Cardiac ventricle fibroblast (primary cell): ENCODE measurements at places on chromosomes 13 and 19. TPM values are rescaled to one million over a fixed set of nuclear protein-coding genes. Genes with fewer than 3 reads are reported as not detected.

The FREM2 gene
- total RNA-seq = not detected in 2 replicates

The CALR3 gene
- not detected in 2 replicates for total RNA-seq

The GZMM gene
- total RNA-seq = not detected in 2 replicates

The TUBA3C gene
- total RNA-seq = not detected in 2 replicates

The PRTN3 gene
- not detected in 2 replicates for total RNA-seq

The TICAM1 gene
- total RNA-seq = 2.7 and 5.4 TPM in 2 replicates

The ZNF416 gene
- total RNA-seq = 2.5 and 2.6 TPM in 2 replicates

The NXNL1 gene
- not detected in 2 replicates for total RNA-seq

The STK24 gene
- 30.7 and 36.5 TPM in 2 replicates for total RNA-seq

The CEACAM21 gene
- total RNA-seq = not detected in 2 replicates

The NKPD1 gene
- not detected in 2 replicates for total RNA-seq

The SIGLEC11 gene
- total RNA-seq = not detected in 2 replicates

The SLC7A9 gene
- total RNA-seq = not detected in 2 replicates

The AMH gene
- 0.31 and 0.39 TPM in 2 replicates for total RNA-seq

The MCEMP1 gene
- total RNA-seq = not detected in 2 replicates

The NCR1 gene
- total RNA-seq = not detected in 2 replicates

The PLK5 gene
- total RNA-seq = not detected in 2 replicates

The CBARP gene
- 1.4 and 2.3 TPM in 2 replicates for total RNA-seq

The LHFPL6 gene
- 95.7 and 96.5 TPM in 2 replicates for total RNA-seq

The YJEFN3 gene
- total RNA-seq = 0.15 and 0.25 TPM in 2 replicates

The FCER2 gene
- not detected in 2 replicates for total RNA-seq

The ZNF737 gene
- total RNA-seq = 7.5 and 8.6 TPM in 2 replicates

The CRB3 gene
- total RNA-seq = not detected in 2 replicates

The FPR1 gene
- total RNA-seq = 0.44 TPM in 1 of 2 replicates, not detected in the other

The GPR4 gene
- 1.8 TPM in 2 replicates for total RNA-seq

The PRKACA gene
- total RNA-seq = 77.6 and 82.4 TPM in 2 replicates

The MAP4K1 gene
- not detected in 2 replicates for total RNA-seq

The ATP4B gene
- not detected in 2 replicates for total RNA-seq

The CIC gene
- 49.5 and 58.0 TPM in 2 replicates for total RNA-seq

The KL gene
- not detected in 2 replicates for total RNA-seq

The KIR2DL3 gene
- not detected in 2 replicates for total RNA-seq

The PTH2 gene
- total RNA-seq = not detected in 2 replicates

The RB1 gene
- total RNA-seq = 15.8 and 21.5 TPM in 2 replicates

The SPTBN4 gene
- total RNA-seq = 1.5 and 5.0 TPM in 2 replicates

The LGALS7B gene
- total RNA-seq = not detected in 2 replicates

The SEMA6B gene
- 11.2 and 12.2 TPM in 2 replicates for total RNA-seq

The ZSCAN1 gene
- total RNA-seq = not detected in 2 replicates

The NHLRC3 gene
- total RNA-seq = 4.5 and 8.0 TPM in 2 replicates

The ABCA7 gene
- 2.7 and 3.6 TPM in 2 replicates for total RNA-seq

The NR2F6 gene
- 48.0 and 52.5 TPM in 2 replicates for total RNA-seq

The NMRK2 gene
- not detected in 2 replicates for total RNA-seq

The SIAH3 gene
- total RNA-seq = not detected in 2 replicates

The FGF21 gene
- not detected in 2 replicates for total RNA-seq

The ACER1 gene
- total RNA-seq = not detected in 2 replicates

The KRTDAP gene
- total RNA-seq = not detected in 2 replicates

The PRSS57 gene
- total RNA-seq = not detected in 2 replicates
